ENCODE measurements at places on chromosomes 3 and 15.

DNA sequence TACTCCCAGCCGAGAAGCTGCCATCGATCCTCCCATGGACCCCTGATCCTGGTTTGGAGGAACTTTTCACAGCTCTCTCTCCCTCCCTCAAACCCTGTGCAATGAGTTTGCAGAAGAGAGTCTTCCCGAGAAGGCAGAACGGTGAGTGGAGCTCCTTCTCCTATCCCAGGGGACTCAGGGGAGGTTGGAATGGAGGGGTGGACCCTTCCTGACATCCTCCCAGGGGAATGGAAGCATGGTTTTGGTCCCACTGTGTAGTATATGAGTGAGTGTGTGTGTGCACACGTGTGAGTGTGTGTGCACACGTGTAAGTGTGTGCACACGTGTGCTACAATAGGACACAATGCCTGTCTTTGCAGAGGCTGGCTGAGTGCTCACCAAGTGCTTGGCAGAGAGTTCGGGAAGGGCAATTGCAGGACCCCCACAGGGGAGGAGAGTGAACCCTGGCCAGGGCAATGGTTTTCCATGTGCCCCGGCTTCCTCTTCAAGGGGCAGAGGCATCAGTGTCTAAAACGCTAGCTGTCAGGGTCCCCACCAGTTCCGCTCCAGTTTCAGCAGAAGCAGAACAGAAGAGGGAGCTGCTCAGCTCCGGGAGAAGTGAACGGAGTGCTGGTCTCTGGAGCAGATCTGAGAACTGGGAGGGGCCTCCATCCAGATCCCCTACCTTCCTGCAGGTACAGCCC lies 13.8 kb upstream of the IL16 start:
- DNase-seq: no peak

GRCh38 chr3:170603770-170604510 lies 18.1 kb upstream of the SLC7A14 start:
- DNase-seq: no peak

GRCh38 chr3:129952556-129953355 lies 21.8 kb upstream of the TRH start:
- DNase-seq: no peak

DNA sequence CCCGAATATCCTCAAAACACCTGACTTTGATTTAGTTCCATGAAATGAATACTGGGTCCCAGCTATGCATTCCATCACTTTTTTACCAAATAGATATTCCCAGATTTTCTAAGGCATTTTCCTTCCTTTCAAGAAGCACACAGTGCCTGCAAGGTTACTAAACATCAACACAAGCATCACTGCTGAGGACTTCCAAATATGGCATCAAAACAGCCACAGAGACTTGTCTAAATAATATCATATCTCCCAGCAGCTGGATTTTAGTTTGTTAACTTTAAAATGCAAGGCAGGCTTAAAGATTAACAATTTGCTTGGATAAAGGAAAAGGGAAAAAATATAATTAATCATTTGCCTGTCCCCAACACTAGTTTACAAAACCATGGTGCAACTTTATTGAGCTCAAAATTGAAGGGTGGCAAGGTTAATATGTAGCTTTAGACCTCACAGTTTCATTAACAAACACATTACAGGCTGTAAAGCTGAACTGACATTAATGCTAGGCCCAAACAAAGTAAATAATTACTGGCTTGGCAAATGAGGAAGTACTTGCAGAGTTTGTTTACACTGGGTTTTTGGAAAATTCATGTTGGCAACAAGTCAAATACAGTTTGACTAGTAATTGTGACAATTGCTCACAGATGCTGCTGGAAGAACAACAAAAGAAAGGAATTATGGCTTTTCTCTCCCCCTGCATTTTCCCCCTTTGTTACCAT lies 401.7 kb upstream of the CDIN1 start:
- no peak for DNase-seq

- DNase-seq: no peak
Observed at GRCh38 chr3:141112686-141113297, 61.6 kb downstream of the SPSB4 start.

- DNase-seq: no peak
Observed at GRCh38 chr15:78999636-79000035, 54.8 kb upstream of the CTSH start.

DNA sequence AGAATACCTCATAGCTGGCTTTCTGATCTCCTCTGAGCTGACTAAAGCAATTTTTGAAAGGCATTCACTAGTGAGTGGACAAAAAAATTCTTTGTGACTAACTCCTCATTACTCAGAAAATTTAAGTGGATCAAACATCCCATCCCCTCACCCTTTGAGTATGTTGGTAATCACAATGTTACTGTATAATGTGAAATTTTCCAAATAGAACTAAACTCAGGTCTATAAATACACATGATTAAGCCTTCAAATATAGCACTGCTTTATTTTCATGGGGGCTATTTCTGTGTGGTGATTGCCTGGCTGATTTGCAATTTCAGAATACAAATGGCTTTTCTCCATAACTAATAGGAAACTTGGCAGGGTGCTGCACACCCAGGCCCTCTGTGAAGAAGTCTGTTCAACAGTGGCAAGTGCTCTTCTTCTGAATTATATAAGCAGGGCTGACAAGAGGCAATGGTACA lies 45.9 kb upstream of the ACTC1 start:
- no peak for DNase-seq
